ENCODE measurements at places on chromosomes 6 and 20. TPM values are rescaled to one million over a fixed set of nuclear protein-coding genes. Genes with fewer than 3 reads are reported as not detected.

GGTLC1 gene
- total RNA-seq, result not detected

TFAP2C gene
- not detected for total RNA-seq

NNAT gene
- total RNA-seq, result not detected

HCK gene
- 48.6 TPM for total RNA-seq

COL9A1 gene
- not detected for total RNA-seq

VSTM2L gene
- total RNA-seq, result not detected

KIF16B gene
- total RNA-seq, result 12.4 TPM

AGER gene
- 38.8 TPM for total RNA-seq

SLPI gene
- not detected for total RNA-seq

RUNX2 gene
- total RNA-seq, result 2.2 TPM

CLPSL2 gene
- not detected for total RNA-seq

PRDM1 gene
- total RNA-seq, result 6.9 TPM

SLC16A10 gene
- 0.70 TPM for total RNA-seq

RIPOR2 gene
- 430 TPM for total RNA-seq

C4A gene
- 11.1 TPM for total RNA-seq

BMP2 gene
- not detected for total RNA-seq

DEFB132 gene
- not detected for total RNA-seq

SERPINB1 gene
- total RNA-seq, result 52.5 TPM

TNXB gene
- total RNA-seq, result 19.0 TPM

Measured in B cell (primary cell).